ENCODE measurements at places on chromosomes 11 and 22.

- DNase-seq: peak; percentile 87
These were observed 12.7 kb upstream of the CYP2R1 start for GRCh38 chr11:14904745-14905103.

- no peak for DNase-seq
These were observed 26.2 kb downstream of the OR2AG2 start for GRCh38 chr11:6745465-6746015.

DNA sequence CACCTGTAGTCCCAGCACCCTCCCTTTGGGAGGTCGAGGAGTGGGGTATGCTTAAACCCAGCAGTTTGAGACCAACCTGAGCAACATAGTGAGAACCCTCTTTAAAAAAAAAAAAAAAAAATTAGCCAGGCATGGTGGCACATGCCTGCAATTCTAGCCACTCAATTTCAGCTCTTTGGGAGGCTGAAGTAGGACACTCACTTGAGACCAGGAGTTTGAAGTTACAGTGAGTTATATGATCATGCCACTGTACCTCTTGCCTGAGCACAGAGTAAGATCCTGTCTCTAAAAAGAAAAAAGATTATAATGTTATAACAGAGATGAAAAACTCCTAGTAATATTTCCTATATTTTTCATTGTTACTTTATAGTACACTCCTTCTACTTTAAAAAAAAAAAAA lies 23.9 kb downstream of the PIK3C2A start:
- no peak for DNase-seq

DNA sequence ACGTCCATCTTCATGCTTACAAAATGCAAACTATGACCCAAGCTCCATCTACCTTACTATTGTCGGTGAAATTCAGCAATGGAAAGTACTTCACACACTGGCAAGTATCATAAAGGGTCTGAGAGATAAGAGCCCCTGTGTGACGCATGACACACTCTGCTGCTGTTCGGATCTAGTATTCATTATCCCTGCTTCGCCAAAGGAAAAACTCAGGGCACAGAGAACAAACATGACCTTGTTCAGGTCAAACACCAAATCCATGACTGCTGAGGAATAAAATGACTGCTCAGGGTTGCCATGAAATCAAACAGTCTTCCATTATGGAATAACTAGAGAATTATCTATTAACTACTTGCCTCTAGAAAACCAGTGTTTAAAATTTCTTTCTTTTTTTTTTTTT lies 73.0 kb downstream of the MICAL3 start:
- no peak for DNase-seq

DNA sequence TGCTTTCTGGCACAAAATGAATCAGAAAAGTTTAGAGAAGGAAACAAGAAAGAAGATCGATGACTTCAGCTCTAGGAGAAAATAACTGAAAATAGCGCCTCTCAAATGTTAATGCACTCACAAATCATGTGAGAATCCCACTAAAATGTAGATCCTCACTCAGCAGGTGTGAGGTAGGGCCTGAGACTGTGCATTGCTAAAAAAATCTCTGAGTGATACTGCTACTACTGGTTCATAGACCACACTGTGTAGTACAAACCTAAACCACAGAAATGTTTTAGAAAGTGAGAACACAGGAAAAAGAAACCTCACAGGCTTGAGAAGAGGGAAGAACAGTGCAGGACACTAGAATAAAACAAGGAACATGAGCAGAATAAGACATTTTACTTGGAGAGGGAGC lies 2.0 kb downstream of the OR8D4 start:
- no peak for DNase-seq

DNA sequence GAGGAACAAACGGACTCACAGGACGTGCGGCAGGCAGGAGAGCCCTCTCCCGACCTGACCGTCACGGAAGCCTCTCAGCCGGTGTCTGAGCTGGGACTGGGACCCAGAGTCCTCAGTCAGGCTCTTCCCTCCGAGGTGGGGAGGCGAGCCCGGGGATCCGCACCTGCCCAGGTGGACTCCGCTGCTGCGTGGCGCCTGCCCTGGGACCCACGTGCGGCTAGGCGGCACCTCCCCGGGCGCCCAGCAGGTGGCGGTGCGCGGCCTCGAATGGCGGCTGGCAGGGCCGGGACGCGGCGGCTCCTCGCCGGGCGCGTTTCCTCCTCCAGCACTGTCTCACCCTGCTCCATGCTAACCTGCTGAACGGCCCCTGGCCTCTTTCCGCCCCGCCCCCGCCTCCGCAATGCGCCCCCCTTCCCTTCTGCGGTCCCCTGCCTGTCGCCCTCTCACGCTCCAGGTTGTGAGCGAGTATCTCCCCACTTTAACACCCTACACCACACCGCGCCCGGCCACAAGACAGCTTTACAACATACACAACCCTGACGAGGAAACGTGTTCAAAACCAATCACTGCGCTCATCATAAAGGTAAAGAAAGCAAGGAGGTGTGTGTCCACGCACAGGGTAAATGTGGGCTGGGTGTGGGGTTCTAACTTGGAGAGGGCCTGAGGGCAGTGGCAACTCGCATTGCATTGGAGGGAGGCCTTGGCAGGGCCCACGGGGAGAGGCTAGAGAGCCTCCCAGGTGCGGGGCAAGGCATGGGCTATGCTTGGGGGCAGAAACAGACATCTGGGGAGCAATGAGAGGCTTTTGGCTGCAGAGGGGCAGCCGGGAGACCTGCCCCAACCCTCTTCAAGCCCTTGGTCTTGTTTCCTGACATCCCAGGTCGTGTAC lies 25.9 kb upstream of the ATXN10 start:
- peak; percentile 82 for DNase-seq

DNA sequence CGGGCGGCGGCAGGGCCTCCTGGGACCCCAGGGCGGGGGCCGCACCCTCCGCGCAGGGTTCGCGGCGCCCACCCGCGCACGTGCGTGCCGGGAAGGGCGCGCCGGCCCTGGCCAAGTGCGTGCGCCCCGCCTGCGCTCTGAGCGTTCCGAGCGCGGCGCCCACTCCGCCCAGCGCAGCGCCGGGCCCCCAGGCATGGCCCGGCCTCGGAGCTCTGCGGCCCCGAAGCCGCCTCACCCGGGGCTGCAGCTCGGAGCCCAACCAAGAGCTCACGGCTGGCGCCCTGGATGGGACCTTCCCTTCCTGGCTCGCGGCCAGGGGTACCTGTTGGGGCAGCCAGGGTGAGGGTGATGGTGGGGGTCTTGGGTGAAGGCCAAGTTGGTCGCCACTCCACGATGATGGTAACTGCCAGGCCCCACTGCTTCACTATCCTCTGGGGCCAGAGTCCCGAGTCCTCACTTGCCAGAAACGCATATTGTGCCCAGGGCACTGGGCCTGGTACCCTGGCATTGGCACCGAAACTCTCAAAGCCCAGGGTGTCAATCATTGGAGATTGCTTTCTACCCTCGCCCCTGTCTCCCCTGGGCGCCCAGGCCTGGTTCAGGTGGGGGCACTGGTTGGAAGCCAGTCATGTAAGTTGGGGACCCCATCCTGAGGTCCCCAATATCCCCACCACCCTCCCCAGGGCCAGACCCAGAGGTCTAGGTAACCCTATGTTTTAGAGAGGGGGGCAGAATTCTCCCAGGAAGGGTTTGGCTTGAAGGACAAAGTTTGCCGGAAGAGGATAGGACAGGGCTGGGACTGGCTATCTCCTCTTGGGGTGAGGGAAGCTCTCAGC lies 882 bp downstream of the ANO1 start:
- no peak for DNase-seq

GRCh38 chr11:69110451-69110850 lies 45.3 kb upstream of the SMIM38 start:
- DNase-seq: no peak

- no peak for DNase-seq
These were observed 3.3 kb downstream of the RBM4 start for GRCh38 chr11:66641834-66642233.

DNA sequence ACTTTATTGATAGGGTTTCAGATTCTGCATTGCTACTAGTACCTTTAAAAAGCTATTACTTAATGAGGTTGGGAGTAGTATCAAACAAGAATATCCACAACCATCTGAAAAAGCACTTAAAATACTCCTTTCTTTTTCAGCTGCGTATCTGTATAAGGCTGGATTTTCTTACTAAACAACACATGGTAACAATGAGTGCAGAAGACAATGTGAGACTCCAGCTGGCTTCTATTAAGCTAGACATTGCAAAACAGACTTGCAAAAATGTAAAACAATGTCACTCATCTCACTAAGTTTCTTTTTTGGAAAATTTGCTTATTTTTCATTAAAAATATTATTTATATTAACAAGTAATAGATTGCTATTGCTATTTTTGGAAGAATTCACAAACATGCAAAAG lies 132.6 kb downstream of the WNT11 start:
- DNase-seq: no peak

GRCh38 chr11:118524757-118525470 lies 2.4 kb upstream of the TTC36 start:
- DNase-seq: no peak

DNA sequence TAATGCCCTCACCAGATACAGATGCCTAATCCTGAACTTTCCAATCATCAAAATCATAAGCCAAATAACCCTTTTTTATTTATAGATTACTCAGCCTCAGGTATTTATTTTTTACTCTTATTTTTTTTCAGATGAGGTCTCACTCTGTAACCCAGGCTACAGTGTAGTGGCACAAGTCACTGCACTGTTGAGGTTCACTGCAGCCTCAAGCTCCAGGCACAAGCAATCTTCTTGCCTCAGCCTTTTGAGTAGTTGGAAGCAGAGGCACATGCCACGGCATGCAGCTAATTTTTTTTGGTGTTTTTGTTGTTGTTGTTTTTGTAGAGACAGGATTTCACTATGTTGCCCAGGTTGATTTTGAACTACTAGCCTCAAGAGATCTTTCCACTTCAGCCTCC lies 49.5 kb downstream of the TTC28 start:
- no peak for DNase-seq

GRCh38 chr11:128515826-128516778 lies 71.3 kb downstream of the ETS1 start:
- no peak for DNase-seq

GRCh38 chr11:102012946-102013345 lies 34.3 kb upstream of the CFAP300 start:
- DNase-seq: no peak

DNA sequence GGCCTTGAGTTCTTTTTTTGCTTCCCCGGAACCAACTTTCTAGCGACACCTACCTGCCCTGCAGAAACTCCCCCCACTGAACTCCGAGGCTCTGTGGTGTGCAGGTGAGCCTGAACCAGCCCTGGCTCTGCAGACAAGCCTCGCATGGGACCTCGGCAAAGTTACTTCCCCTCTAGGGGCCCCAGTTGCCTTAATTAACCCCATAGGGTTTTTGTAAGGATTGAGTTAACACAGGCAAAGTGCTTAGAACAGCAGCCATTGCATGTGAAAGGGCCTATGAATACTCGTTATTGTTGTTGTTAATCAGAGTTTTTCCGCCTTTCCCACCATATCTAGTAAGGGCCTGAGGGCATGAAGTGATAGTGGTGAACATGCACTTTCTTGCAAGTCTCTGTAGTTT lies 12.6 kb upstream of the SYT13 start:
- DNase-seq: no peak

GRCh38 chr22:30872285-30873041 lies 96.1 kb downstream of the MORC2 start:
- DNase-seq: no peak

DNA sequence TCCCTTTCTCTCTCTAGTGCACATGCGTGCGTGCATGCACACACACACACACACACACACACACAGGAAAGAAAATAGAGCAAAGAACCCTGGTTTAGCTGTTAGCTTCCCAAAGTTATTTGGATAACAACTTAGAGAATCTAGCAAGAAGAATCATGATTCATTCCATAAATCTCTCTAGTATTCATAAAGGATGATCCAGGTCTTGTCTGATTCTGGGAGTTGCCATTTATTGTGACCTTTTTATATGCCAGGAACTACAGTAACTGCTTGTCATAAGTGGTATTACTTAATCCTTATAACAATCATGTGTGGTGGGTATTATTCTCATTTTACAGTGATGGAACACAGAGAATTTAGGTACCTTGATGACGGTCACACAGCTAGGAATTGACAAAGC lies 141.5 kb upstream of the MTMR2 start:
- no peak for DNase-seq

DNA sequence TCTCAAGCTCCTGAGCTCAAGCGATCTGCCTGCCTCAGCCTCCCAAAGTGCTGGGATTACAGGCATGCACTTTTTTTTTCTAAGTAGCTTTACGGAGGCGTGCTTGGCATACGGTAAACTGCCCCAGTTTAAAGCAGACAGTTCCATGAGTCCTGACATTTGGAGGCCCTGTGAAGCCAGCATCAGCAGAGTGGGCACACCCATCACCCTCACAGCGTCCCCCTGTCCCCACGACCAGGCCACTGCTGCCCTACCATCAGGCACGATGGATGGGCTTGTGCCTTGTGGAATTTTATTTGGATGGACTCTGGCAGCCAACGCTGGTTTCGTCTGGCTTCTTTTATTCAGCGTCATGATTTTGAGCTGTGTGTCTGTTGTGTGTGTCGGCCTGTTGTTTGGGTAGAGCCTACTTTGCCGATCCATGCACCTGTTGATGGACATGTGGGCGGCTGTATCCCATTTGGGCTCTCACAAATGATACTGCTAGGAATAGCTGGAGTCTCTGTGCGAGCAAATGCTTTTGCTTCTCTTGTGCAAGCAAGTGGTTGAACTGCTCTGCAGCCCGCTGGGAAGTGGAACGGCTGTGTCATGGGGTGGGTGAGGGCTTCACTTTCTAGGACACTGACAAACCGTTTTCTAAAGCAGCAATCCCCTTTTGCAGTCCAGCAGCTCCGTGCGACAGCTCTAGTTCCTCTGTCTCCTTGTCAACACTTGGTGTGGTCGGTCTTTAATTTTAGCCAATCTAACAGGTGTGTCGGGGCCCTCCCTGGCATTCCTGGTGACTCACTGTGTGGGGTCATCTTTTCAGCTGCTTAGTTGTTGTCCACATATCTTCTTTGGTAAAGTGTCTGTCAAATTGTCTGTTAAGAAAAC lies 23.8 kb downstream of the KCNQ1 start:
- no peak for DNase-seq

DNA sequence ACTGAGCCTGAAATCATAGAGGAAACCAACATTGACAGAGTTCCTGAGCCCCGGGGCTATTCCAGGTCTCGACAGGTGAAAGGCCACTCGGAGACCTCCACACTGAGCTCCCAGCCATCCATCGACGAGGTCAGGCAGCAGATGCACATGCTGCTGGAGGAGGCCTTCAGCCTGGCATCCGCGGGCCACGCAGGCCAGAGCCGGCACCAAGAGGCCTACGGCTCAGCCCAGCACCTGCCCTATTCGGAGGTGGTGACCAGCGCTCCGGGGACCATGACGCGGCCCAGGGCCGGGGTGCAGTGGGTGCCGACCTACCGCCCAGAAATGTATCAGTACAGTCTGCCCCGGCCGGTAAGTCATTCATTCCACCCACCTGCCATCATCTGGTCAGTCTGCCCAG lies 54.9 kb downstream of the C11orf91 start:
- DNase-seq: no peak

- no peak for DNase-seq
These were observed 157.2 kb upstream of the TMEM45B start for GRCh38 chr11:129658526-129658867.

All from stimulated activated CD4-positive, alpha-beta T cell treated with anti-CD3 and anti-CD28 coated beads, Interleukin-4, amount 100 ng/mL, for 1 hour (primary cell).